ENCODE measurements at places on chromosomes 16 and 17.

- no peak for DNase-seq
These were observed 712 bp downstream of the TMEM256 start for GRCh38 chr17:7403043-7403726.

GRCh38 chr17:81027591-81028505, 7.1 kb upstream of the BAIAP2 start:
- DNase-seq, result no peak

DNA sequence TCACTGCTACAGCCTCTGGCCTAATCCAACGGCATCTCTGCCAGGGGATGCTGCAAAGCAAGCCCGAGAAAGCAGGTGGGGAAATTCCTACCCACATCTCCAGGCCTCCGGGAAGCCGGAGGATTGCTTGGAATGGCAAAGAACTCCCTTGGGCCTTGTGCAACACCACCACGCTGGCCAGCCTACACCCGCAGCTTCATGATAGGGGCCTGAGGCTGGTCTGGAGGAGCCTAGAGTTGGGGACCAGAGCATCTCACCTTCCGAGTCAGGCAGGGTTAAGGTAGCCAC, 20.3 kb downstream of the GGA3 start:
- DNase-seq, result no peak

DNA sequence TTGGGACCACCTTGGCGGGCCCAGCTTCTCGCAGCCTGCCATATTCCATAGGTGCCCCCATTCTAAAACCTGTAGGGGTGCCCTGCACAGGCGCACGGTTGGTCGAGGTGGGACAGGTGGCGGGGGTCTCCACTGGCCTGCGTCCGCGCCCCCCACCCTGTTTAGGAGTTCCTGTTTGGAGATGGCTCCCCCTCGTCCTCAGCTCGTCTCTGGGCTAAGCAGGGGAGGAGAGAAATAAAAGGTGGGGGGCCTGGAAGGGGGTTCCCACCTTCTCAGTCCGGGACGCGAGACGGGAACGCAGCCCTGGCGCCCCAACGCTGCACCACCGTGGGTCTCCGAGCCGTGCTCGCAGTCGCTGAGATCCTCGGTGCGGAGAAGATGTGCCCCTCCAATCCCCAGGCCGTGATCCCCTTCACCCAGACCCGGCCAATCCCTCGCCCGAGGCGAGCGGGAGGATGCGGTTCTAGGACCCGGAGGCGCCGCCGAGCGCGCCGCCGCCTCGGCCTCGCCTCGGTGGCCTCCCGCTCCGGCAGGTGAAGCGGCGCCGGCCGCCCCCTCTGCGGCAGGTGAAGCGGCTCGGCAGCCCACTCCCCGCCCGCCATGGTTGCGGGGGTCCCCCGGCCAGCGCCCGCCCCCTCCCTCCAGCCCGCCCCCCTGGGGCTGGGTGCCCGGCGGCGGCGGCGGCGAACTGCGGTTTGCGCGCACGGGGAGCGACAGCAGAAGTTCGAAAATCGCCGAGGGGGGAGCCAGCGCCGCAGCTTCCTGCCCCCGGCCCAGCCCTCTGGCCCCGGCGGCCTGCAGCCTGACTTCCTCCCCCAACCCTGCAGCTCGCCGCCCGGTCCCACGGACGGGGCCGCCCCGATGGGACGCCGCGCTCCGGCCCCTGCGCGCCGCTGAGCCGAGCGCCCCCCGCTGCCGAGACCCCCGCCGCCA, at the start of gene FMNL1:
TSS of gene FMNL1 (plus strand) at position 805 of the 933 bp plus-strand sequence. CDS start 240 bp downstream, outside the sequence.
- peak; percentile 68 for DNase-seq

DNA sequence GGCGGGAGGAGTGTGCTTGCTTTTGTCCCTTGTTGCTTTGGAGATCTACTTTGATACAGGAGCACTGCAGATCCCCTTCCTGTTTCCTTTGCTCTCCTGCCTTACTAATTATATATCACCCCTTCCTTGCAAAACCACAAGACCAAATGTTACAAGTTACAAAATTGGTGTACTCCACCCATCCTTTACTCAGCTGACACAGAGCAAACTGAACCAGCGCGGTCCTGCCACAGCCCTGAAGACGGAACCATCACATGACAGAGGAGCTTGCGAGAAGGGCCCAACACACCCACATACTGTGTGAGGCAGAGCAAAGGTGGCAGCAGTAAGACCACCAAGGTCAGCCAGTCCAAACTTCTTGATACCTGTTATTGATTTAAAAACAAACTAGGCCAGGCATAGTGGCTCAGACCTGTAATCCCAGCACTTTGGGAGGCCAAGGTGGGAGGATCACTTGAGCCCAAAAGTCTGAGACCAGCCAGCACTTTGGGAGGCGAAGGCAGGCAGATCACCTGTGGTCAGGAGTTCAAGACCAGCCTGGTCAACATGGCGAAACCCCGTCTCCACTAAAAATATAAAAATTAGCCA, 33.2 kb downstream of the CYTH1 start:
- no peak for DNase-seq

Data from activated gamma-delta T cell (primary cell).